ENCODE measurements at places on chromosomes 4 and X.

DNA sequence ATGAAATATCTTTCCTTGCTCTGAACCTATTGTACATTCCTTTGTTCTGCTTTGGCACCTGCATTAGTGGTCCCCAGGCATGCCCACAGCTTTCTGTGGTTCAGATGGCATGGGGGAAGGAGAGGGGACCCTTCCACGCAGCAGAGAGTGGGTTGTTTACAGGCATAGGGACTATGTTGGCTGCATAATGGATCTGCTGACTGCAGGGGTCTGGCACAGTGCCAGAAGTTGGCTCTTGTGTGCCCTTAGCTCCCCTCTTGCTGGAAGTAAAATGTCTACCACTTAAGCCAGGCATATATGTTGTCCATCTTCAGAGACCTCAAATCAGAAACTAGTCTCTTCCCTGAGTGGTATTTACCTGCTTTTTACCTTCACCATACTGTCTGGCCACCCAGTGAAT, 651.9 kb upstream of the PCDH7 start:
- no peak for DNase-seq

- DNase-seq = no peak
Observed at GRCh38 chrX:116276261-116276660, 105.7 kb downstream of the AGTR2 start.

DNA sequence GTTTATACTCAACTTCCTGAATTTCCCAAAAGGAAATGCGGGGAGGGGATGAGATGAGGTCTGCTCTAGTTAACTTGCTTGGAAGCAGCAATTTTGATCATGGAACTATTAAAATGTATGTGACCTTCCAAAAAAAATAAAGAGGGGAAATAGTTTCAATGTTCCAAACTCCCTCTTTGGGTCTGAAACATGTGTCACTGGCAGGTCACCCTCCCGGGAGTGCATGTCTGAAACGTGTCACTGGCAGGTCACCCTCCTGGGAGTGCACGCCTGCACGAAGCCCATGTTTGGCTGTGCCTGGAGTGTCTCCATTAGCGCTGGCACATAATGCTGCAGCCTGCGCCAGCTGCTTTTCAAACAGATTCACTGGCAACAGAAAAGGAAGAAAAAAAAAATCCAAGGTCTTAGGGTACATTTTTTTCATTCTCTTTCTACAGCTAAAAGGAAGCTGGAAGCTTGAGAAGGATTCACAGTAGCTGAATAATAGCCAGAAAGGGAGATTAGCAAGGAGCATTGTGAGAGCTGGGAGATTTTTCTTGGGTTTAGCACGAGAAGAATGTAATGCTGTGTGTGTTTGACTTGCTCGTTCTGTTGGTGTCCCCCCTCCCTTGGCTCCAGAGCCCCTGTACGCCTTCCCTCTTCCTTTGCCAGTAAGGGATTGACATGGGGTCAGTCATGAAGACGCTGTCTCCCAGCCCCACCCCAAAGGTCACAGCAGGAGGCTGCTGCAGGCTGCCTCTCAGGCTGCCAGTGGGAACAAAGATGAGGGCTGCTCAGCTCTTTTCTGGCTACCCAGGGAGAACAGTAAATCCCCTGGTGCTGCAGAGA, 39.2 kb upstream of the TLR3 start:
- DNase-seq = no peak

DNA sequence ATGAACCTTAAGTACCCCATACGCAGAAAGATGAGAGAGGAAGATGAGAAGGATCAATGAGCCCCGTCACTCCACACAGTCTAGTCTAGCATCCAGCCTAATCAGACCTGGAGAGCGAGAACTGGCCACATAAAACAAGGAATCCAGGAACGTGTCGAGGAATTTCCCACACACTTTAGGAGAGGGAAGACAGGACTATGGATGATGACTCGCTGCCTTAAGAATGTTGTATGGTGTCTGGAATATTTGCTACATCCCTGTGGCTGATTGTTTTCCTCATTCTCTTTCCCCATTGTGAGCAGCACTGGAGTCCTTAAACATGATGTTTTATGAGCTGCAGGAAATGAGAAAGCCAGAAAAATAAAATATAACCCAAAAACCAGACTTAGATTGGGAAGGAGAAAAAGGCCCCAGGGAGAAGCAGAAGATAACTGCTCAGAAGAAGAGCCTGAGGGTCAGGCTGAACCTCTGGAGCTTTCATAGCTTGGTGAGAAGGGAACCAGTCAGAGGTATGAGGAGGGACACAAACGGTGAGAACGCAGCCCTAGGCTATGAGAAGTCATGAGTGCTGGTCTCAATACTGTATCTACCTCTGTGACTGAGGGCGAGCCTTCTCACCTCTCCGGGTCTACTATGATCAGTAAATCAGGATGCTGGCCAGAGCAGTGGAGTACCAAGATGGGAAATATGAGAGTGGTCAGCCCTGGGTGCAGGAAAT, 139.5 kb upstream of the NOCT start:
- no peak for DNase-seq

GRCh38 chr4:7989654-7990053, 50.0 kb upstream of the AFAP1 start:
- DNase-seq = no peak

DNA sequence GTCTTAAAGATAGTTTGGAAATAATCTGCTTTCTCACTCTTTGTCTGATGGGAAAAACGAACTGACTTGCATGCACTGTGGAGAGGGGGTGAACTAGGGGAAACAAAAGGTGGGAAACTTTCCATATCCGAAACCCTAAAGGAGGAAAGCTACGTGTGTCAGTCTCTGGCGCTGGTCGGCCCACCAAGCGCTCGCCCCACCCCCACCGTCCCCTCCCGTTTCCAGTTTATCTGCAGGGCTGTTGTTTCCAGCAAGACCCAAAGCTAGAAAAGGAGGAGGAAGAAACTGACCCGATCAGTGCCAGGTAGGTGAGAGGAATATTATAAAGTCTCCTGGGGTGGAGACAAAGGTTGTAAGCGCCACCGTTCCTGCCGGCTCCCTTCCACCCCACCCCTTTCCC, 552 bp downstream of the TCEAL9 start:
- DNase-seq = no peak

GRCh38 chr4:13371048-13371447, 113.1 kb downstream of the RAB28 start:
- no peak for DNase-seq

DNA sequence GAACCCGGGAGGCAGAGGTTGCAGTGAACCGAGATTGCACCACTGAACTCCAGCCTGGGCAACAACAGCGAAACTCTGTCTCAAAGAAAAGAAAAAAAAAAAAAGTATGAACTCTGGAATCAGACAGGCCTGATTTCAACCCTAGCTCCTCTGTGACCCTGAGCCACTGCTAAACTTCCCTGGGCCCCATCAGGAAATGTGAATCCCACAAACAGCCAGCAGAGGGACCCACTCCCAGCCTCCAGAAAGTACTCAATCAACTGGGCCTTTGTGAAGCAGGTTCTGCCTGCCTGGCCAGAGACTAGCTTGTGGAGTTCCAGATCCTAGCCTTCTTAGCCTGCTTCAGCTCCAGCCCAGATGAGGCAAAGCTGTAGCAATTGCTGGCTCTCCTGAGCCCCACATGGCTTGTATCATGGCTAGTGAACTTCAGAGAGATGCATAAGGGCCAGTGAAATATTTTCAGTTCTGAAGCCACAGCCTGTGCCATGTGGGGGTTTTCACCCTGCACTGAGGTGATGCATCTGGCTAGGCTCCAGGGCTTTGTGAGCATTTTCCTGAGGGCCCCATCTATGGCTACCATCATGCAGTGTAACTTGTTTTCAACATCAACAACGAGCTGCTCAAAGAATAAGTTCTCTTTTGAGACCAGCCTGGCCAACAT, 7.2 kb upstream of the IDS start:
- DNase-seq = peak; percentile 1

- no peak for DNase-seq
Observed at GRCh38 chrX:125205133-125205917, 114.3 kb upstream of the TEX13C start.

DNA sequence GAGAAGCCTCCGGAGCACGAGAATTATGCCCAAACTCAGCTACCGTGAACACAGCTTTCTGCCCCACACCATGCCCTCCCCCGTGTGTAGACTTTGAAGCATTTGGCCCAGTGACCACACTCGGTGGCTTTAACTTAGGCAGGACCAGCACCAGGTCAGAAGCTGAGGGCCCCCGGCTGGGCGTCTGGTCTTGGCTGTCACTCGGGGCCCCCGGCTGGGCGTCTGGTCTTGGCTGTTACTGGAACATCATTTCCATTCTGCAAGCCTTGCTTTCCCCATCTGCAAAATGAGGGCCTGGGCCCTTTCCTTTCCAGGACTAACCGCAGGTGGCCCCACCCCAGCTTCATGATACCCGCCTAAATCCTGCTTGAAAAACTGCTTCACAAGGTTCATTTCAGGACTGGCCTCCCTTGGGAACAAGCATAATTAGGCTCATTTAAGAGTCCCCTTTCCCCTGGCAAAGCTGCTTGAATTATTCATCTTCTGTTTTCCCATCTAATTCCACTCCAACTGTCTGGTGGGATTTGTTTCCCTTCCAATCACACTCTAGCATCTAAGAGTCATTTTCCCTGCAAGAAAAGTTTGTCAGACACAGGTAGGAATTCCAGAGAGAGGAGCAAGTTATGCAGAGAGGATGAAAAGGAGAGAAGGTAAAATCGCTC, 82.5 kb downstream of the WFS1 start:
- no peak for DNase-seq

DNA sequence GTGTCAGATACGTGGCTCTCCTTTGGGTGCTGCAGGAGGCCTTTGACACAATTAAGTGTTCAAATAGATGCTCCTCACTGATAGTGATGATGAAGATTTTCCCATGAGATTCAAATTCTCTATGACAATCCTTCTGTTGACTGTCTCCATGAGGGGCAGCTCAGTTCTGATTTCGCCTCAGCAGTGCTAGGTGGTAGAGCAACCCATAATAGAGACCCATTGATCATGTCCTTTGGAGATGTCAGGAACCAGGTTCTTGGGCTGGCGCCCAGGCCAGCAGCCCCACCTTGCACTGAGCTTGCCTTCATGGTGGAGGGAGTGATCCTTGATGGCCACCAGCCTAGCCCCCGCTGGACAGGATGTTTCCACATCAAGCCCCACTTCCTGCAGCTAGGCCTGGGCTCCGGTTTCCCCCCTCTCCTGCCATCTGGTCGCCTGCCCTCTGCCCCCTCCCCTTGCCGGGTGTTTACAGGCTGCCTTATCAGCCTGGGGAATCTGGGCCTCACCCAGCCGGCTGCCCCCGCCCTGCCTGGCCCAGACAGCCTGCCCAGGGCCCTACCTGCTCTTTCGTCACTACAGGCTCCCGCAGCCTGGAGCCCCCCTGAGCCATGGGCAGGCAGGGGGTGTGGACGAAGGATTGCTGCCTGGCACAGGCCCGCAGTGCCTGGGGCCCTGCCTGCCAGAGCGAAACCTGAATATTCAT, 12.6 kb downstream of the ELF4 start:
- DNase-seq = no peak

DNA sequence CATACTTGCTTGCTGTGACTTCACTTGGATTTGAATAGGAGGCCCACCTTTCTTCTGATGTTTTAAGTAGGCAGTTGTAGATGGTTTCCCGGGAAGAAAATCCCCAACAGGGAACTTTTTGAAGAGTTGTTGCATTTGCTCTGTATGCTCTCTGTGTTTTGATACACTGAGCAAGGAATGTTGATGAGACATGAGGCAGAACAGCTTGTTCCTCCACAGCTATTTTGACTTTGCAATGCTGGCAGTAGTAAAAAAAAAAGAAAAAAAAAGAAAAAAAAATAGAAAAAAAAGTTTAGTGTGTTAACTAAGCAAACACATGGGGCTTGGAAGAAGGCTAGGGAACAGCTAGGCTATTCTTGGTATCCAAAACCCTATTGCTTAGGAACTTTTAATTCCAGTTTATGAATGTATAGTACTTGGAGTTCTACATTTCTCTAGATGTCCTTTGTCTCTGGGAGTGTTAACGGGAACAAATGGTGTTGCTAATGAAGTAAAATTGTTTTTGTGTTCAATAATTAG, 23.4 kb upstream of the PAQR3 start:
- DNase-seq = no peak
